AG09309 (cell line): ENCODE measurements at places on chromosomes 2 and 18.

DNA sequence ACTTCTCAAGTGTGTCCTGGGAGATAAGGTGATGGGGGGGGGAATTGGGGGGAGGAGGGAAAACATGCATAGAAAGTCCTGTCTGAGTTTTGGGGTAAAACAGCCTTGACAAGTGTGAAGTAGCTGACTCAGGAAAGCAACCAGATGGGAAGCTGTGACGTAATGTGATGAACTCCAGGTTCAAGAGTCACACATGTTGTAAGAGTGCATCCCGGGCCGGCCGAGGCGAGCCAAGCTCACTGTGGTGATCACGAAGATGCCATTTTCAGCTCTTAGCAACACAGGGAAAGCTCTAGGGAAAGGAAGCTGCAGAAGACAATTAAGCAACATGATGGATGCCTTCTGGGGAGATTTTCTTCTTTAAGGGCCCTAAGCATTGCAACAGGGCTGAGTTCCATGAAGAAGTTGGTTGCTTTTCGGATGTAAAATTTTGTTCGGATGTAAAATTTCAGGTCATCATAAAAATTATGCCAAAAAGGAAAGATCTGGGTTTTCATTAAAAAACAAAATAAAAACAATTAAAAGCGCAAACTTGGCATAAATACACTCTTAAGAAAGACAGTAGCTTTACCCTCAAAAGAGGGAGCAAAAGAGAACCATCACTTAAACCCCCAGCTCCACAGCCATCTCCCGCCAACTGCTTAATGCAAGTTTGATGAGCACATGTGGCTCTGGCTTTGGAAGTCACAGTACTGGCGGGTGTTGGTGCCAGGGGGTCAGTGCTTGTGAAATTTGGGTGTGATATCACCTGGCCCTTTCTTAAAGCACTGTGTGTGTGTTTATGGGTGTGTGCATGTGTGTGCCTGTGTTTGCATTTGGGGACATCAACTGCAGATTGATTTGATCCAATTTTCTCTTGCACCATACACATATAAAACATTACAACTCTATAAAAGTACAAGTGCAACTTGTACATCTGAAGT lies 19.1 kb downstream of the SERTAD2 start:
- no peak for DNase-seq

GRCh38 chr2:114727012-114727411 lies 284.6 kb downstream of the DPP10 start:
- no peak for DNase-seq

DNA sequence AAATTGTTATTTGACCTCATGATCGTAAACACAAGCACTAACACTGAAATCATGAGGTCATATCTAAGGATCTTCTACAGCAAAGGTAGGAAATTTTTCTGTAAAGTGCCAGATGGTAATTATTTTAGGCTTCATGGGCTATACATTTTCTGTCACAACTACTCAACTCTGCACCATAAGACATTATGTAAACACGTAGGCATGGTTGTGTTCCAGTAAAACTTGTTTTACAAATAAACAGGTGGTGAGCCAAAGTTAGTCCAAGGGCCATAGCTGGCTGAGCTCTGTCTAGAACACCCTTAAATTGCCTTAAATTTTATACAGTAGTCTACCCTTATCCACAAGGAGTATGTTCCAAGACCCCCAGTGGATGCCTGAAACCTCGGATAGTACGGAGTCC lies 147.3 kb upstream of the CYP1B1 start:
- DNase-seq, result no peak

DNA sequence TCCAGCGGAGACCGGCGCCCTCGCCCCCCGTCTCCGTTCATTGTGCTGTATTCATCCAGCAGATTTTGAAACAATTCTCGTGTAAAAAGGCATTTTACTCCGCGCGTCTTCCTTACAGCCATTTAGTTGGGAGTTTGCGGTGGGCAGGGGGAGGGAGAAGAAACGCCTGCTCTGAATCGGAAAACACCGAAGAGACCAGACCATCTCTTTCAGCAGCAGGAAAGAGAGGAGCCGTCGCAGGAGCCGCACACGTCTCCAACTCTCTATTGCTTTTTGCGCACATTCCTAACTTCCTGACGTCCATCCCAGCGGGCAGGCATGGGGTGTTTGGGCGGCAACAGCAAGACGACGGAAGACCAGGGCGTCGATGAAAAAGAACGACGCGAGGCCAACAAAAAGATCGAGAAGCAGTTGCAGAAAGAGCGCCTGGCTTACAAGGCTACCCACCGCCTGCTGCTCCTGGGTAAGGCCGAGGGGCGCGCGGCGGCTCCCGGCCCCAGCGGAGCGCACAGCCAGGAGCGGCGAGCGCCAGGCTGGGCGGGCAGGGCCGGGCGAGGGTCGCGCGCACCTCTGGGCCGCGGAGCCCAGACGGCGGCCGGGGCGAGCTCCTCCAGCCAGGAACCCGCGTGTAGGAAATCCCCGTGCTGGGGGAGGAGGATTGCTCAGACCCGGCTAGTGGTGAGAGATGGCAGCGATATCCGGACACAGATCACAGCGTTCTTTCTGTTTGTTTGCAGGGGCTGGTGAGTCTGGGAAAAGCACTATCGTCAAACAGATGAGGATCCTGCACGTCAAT lies 63.2 kb downstream of the GNAL start:
- DNase-seq, result no peak

DNA sequence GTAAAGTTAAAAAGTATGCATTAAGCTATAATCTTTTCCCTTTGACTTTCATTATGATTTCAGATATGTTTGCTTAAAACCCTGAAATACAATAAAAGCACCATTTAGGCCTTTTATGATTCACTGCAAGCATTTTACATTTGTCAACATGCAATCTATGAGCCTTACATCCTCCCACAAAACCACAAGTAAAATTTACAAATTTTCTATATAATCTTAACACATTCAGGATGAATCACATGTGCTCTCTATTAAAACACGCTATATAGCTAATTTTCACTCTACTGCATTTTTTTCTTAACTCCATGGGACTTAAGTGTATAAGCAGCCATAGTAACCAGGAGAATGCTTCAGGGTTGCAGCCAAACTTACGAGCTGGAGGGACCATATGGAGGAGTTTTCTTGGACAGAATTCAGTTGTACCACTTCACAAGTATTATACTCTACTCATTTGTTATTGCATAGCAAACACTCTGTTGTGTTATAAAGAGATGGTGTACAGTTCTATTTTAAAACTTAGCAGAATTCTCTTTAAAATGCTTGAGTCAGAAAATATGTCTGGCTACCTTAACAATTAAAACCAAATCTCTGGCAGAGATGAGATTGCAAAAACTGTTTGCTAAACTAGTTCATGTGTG lies 293.2 kb downstream of the ALK start:
- no peak for DNase-seq

- peak; percentile 18 for DNase-seq
These were observed 23.9 kb downstream of the CHN1 start for GRCh38 chr2:174981331-174981730.
